EL (cell line): ENCODE measurements at places on chromosomes 2 and 18.

DNA sequence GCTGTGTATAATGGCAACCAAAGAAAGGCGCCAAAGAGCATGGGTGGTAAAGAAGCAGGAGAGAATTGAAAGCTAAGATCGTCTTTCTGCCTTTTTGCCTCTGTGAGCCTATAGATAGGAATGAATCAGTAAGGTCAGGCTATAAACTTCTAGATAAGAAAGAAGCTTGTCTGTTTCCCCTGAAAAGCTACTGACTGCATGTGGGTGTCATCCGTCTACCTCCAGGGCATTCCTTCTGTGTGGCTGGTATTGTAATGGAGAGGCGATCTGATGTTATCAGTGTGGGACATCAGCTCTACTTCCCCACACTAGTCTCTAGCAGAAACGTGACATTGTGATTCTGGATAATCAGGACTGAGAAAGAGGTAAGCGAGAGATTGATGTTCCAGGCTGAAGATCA, 63.4 kb upstream of the PLA2R1 start:
- peak; percentile 17 for DNase-seq

DNA sequence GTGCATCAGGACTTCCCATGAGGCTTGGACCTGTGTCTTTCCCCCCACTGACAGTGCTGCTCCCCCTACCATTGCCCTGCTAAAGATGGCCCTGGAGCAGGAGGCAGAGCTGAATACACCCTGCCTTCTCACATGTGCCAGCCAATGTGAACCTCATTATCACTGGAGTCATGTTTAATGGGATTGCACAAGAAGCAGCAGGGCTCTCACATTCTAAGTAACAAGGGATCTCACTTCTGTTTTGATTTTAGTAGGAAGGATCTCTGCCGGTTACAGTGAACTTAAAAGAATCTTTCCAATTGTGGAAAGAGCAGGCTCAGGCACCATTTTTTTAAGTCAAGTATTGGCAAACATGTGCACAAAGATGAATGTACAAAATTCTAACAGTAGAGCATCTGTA, 322.1 kb upstream of the MEX3C start:
- DNase-seq: no peak

DNA sequence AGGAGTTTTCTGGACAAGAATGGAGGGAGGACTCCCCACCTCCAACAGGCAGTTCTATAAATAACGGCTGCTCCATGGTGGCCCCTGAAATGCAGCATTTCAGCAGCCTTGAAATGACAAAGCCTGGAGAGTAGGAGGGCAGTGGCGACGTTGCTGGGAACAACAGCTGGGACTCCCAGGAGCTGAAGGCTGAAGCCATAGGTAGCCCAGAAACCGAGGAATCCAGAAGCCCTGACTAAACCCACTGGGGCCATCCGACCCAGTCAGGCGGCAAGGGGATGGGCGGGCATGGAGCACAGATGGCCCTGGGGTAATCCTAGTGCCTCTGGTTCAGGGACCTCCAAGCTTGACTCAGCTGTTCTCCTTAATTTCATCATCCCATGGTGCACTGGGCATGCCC, 9.0 kb downstream of the PRKAG3 start:
- DNase-seq: no peak

DNA sequence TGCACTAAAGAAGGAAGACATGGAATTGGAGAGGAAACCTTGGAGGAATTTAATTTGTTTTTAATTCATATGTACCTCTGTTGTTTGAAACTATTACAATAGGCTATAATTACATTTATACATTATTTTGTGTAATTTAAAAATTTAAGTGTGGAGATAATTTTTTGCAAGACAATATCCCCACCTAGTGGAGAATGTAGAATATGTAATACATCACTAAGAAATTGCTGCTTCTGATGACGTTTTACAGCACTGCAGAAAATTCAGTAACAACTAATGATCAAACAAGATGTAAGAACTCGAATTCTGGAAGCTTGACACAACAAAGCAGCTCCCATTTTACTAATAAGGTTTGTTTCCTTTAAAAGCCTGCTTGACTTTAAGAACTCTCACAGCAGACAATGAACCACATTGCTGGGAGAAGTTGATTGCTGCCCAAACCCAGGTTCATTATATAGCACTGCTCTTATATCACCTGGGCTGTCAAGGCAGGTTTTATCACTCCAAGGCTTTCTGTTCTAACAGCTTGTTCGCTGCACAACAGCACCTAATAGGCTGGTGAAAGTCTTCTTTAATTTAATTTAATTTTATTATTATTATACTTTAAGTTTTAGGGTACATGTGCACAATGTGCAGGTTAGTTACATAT, 53.4 kb downstream of the THADA start:
- peak; percentile 48 for DNase-seq

GRCh38 chr2:30663321-30663720, 143.9 kb downstream of the CAPN13 start:
- no peak for DNase-seq

- DNase-seq: no peak
Measured at GRCh38 chr2:145741181-145741580, 1221.3 kb upstream of the ZEB2 start.

GRCh38 chr2:165635532-165635931, 158.5 kb downstream of the GALNT3 start:
- DNase-seq: no peak

DNA sequence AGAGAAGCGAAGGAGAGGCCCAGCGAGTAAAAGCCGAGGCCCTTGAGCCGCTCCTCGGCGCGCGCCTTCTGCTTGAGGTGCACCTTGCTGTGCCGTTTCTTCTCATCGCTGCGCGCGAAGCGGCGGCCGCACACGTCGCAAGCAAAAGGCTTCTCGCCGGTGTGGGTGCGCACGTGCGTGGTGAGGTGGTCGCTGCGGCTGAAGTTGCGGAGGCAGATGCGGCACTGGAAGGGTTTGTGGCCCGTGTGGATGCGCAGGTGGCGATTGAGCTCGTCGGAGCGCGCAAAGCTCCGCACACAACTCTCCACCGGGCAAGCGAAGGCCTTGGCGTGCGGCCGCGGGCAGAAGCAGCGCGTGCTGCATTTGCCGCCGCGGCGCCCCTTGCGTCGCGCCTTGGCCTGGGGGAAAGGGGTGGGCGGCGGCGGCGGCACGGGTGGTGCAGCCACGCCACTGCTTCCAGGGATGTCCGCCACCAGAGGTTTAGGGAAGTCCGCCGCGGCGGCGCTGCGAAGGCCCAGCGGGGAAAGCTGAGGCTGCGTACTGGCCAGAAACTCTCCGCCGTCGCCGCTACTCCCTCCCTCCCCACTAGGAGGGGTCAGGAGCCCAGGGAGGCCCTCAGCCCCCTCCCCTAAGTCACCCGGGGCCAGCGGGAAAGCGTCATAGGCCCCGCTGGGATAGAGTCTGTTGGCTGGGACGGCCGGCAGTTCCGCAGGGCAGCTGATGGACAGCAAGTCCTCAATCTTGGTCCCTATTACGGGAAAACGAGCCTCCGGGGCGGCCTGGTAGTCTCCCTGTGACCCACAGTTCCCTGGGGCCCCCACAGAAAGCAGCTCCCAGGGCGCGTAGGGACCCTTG, 1.7 kb downstream of the EGR4 start:
- DNase-seq: no peak

GRCh38 chr2:186883666-186884065, 34.7 kb upstream of the ZSWIM2 start:
- no peak for DNase-seq

GRCh38 chr2:109174626-109175349, 45.8 kb downstream of the SH3RF3 start:
- DNase-seq: no peak

- DNase-seq: peak; percentile 37
Measured at GRCh38 chr2:216110620-216111019, 1.5 kb downstream of the XRCC5 start.

DNA sequence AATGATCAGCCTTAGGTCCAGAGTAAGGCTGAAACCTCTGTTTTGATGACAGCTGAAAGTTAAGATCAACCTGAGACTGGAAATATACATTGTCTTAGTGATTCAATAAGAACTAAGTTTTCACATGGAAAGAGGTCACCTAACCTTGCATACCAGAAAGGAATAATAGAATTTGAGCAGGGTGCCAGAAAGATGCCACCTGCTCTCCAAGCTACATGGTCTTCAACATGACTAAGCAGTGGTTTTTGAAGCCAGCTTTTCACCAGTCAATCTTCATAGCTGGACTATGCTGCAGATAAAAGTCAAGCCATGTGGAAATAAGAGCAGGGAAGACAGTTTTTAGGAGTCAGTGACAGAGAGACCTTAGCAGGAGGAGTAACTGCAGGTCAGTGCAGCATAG, 589.4 kb upstream of the SYT4 start:
- DNase-seq: no peak

DNA sequence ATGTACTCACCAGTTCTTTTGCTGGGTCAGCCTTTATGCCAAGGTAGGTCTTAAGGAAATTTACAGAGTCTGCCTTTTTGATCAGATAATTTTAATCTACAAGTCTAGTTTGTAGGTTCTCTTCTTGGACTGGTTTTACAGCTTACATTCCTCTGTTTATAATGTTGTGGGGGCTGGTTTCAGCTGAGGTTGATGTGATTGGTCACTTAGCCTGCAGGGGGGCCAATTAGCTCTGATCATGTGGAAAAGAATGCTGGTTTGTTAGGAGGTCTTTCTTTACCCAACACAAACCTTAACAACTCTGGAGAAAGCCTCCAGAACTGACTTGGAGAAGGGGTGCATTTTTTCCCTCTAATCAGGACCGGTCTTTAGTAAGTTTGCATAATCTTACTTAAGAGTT, at the start of gene KCNJ13:
KCNJ13 (minus strand) TSS at position 131 of the 400 bp plus-strand sequence. CDS start 5,203 bp downstream, outside the sequence.
- DNase-seq: peak; percentile 5

DNA sequence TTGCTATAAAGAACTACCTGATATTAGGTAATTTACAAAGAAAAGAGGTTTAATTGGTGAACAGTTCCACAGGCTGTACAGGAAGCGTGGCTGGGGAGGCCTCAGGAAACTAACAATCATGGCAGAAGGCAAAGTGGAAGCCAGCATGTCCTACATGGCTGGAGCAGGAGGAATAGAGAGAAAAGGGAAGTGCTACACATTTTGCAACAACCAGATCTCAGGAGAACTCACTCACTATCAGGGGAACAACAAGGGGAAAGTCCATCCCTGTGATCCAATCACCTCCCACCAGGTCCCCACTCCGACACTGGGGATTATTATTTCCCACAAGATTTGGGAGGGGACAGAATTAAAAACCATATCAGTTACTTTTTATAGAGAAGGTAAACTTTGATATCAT, 273.5 kb upstream of the MMADHC start:
- DNase-seq: no peak

- no peak for DNase-seq
Measured at GRCh38 chr2:145066151-145066661, 546.3 kb upstream of the ZEB2 start.

DNA sequence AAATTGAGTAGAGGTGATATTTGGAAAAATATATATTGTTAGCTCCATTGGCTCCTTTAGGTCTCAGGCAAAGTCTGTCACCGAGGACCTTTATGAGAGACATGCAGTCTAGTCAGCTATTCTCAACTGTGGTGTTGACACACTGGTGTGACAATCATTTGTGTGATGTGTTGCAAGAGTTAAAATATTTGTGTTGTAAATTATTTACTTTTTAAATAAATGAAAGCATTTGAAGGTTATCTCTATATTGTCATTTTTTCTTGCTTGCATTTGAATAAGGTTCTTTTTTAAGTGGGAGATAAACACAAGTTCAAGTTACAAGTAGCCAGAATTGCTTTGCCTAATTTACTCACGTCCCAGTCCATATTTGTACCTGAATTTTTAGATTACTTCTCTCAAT, 4.3 kb downstream of the REL start:
- DNase-seq: no peak

- DNase-seq: peak; percentile 90
Measured at GRCh38 chr18:61992285-61992684, 99.5 kb upstream of the RNF152 start.

GRCh38 chr2:150165442-150165841, 322.0 kb downstream of the RND3 start:
- DNase-seq: no peak

GRCh38 chr2:63432373-63432772, 155.9 kb downstream of the WDPCP start:
- DNase-seq: no peak

GRCh38 chr2:122595065-122595464, 839.6 kb downstream of the TSN start:
- DNase-seq: no peak

DNA sequence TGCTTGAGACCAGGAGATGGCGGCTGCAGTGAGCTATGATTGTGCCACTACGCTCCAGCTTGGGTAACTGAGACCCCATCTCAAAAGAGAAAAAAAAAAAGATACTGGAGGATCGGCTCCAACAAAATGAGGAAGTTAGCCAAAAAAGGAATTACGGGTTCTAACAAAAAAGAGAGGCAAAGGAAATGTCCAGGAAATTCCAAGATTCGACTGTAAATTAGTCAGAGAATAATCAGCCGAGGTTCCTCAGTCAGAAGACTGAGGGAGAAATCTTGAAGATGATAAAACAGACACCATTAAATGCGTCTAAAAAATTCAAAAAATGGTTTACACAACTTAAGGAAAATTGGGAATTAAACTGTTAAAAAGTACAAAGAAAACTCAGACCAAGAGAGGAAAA, 89.5 kb downstream of the AAK1 start:
- DNase-seq: no peak

GRCh38 chr2:130957915-130958314, 121.2 kb downstream of the ARHGEF4 start:
- DNase-seq: no peak

- DNase-seq: no peak
Measured at GRCh38 chr18:48542513-48543181, 3.8 kb downstream of the CTIF start.

- no peak for DNase-seq
Measured at GRCh38 chr2:216878072-216878471, 18.2 kb upstream of the TNP1 start.

GRCh38 chr2:168751104-168751740, 51.2 kb upstream of the NOSTRIN start:
- DNase-seq: no peak

GRCh38 chr2:217623281-217623912, 379.4 kb downstream of the TNS1 start:
- DNase-seq: no peak
